Stimulated activated CD4-positive, alpha-beta T cell treated with anti-CD3 and anti-CD28 coated beads, TNF-alpha, amount 100 ng/mL, for 4 hours (primary cell): ENCODE measurements at places on chromosomes 1 and 21.

GRCh38 chr1:233319272-233319671 lies 8.3 kb upstream of the MAP3K21 start:
- DNase-seq = no peak

DNA sequence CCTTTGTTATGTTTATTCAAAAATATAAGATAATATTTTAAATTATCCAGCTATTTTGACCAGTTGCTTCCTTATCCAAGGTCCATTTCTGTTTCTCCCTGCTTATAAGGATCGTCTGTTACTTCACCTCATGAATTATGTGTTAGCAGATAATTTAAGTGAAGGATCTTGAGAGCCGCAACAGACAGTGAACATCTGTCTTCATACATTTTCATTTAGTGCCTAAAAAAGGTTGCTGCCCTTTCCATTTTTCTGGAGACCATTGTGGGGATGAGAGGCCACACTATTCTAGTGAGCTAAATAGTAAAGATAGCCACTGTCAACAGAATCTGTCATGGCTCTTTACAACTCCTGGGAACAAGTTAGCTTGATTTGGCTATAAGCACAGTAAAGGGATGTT lies 154.0 kb downstream of the CLEC20A start:
- no peak for DNase-seq

GRCh38 chr1:156896490-156897033 lies 3.0 kb downstream of the PEAR1 start:
- no peak for DNase-seq

DNA sequence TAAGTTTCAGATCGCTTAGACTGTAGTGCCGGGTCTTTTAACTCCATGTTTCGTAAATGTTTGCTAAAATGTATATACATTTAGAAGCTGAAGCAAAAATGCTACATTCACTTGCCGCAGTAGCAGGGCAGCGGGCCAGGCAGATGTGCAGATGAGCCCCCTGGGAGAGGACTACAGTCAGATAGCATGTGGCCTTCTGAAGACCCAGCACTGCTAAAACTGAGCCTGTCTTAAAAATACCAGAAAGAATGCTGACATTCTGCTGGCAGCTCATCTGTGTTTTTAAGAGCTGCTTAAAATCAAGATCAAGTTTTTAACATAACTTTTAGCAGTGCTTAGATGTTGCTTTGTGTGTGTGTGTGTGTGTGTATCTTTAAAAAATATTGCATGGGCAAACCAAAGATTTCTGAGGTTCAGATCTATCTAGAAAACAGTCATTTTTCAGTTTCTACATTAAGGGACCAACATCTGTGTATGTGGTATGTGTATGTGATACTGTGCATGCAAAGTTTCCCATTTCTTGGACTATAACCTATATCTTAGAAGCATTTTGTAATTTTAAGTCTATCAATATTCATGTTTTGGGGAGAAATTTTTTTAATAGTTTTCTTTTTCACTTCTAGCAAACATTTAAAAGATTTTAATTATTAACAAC lies 31.7 kb downstream of the CHRM3 start:
- no peak for DNase-seq

DNA sequence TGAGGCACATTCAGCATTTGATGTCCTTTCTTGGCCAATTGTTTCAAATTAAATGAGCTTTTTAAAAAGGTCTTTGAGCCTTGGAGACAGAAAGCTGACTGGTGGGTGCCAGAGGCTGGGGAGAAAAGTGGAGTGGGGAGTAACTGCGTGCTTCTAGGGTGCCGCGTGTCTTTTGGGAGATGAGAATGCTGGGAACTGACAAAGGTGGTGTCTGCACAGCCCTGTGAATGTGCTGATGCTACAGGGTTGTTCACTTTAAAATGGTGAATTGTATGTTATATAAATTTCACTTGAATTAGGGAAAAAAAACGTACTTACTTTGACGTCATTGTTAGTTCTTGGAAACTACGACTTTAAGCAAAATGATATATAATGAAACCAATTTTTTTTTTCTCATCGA lies 8.1 kb upstream of the TFF1 start:
- no peak for DNase-seq

- DNase-seq = no peak
Observed at GRCh38 chr1:171753685-171754352, 12.0 kb upstream of the VAMP4 start.

DNA sequence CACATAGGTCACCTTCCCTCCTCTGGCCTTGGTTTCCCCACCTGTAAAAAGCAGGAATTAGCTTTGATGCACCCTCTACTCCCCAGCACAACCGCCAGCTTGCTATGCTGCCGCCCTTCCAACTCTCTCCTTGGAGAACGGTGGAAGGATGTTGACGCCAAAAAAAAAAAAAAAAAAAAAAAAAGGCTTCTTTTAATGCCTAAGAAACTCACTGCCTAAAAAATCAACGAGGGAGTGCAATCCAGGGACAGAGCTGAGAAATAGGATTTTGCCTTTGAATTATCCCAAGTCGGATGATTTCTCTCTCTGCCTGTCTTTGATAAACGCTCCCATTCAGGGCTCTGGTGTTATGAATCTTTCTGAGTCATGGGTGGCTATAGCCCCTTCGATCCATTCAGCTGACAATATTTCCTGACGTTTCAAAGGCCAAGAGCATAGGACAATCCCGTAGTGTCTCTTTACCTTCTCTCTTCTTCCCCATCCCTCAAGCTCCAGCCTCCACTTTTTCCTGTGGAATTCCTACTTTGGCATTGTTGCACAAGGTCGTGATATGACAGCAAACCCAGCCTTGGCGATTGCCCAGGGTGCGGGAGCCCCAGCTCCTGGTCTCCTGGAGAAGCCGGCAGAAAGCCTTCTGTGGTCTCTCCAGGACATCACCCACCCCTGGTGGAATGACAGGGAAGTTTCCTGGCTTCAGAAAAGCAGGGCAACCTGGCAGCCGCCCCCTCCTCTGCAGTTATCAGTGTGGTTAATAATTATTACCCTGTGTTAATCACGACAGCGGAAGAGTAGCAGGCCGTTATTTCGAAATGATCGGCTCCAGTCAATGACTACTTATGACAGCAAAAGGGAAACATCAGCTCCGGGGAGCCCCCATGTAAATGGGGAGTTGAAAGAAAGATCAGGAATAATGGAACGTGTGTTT lies 8.0 kb upstream of the PLXNA2 start:
- no peak for DNase-seq

- no peak for DNase-seq
Observed at GRCh38 chr21:20207335-20207734, 790.9 kb upstream of the NCAM2 start.
